Vein endothelial cell (primary cell): ENCODE measurements at places on chromosomes 13 and 19. TPM values are rescaled to one million over a fixed set of nuclear protein-coding genes. Genes with fewer than 3 reads are reported as not detected.

Gene LPAR2
- 1.3 and 1.8 TPM in 2 replicates for total RNA-seq

Gene CCDC122
- 2.9 and 7.0 TPM in 2 replicates for total RNA-seq

Gene SIGLEC8
- total RNA-seq, result not detected in 2 replicates

Gene IL11
- total RNA-seq, result 0.33 TPM in 1 of 2 replicates, not detected in the other

Gene LYPD4
- total RNA-seq, result not detected in 2 replicates
